ENCODE measurements at places on chromosomes 2 and 18.

GRCh38 chr18:35513181-35513936, 15.6 kb upstream of the INO80C start:
- DNase-seq: no peak

- DNase-seq: no peak
Measured at GRCh38 chr2:211881449-211881848, 657.2 kb downstream of the ERBB4 start.

GRCh38 chr18:8224576-8224975, 384.7 kb upstream of the RAB12 start:
- DNase-seq: no peak

DNA sequence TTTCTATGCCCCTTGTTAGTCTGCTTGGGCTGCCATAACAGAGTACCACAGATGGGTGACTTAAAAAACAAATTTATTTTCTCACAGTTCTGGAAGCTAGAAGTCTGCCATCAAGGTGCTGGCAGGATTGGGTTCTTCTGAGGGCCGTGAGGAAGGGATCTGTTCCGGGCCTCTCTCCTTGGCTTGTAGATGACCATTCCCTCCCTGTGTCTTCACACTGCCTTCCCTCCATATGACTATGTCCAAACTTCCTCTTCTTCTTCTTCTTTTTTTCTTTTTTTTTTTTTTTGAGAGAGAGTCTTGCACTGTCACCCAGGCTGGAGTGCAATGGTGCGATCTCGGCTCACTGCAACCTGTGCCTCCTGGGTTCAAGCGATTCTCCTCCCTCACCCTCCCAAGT, 13.1 kb upstream of the CCNYL1 start:
- no peak for DNase-seq

GRCh38 chr2:38409156-38410102, 32.4 kb upstream of the ATL2 start:
- no peak for DNase-seq

DNA sequence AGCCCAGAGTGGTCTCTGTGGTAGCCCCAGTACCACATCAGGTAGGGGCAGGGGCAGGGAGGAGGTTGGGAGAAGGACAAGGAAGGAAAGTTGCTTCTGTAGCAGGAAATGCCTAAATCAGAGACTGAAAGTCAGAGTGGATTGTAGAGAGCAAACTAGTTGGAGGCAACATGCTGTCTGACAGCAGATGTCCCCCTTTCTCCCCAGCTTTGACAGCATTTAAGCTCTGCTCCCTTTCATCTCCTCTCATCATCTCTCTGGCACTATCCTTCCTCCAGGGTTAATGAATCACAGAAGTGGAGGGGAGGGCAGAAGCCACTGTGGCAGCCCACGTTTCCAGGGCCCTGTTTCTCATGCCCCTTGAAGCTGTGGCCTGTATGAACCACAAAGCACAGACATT, 50.4 kb downstream of the BOD1L2 start:
- no peak for DNase-seq

GRCh38 chr2:129606496-129607270, 372.8 kb upstream of the RAB6C start:
- DNase-seq: no peak

GRCh38 chr2:30569946-30570345, 122.9 kb downstream of the LCLAT1 start:
- no peak for DNase-seq

DNA sequence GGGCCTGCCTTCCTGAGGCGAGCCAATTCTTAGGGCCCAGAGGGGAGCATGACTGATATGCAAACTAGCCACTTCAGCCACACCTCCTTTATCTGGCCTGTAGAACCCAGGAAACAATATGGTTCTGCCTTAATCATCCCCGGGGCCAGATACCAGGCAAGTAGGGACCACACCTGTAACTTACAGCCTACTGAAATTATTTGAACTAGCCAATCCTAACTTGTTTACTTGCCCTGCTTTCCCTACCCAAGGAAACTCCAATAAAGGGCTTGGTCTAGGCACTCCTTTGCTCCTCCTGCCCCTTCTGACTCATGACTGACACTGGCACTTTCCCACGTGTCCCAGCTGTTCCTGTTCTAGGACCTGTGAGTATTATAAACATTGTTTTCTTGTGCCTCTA, 57.6 kb downstream of the MYOM1 start:
- no peak for DNase-seq

DNA sequence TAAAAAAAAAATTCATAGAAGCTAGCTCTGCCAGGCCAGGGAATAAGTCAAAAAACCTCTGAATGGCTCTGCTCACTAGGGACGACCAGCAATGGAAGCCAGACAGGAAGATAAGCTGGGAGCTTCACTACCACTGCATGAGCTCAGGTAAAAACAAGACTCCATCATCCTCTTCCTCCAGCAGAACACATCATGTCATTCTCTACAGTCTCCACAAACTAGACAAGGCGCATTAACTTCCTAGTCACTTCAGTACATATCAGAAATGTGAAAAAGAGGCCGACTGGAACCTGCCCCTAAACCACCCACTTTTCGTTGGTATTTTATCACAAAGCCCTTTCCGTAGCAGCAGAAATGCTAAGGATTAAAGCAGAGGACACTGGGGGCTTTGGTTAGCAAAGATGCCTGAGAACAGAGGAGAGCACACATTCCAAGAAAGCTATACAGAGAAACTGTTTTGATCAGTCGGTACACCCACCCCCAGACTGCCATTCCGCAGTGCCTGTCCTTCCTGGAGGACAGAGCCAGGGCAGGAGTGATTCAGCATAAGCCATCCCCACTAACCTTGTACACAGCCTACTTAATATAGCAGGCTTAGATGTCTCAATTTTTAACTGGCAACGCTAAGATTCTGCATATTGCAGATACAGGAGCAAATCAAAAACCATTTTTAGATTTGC, 53.4 kb downstream of the AAK1 start:
- no peak for DNase-seq

GRCh38 chr2:203650860-203651613, 55.4 kb upstream of the CD28 start:
- DNase-seq: no peak

- DNase-seq: no peak
Measured at GRCh38 chr2:188596054-188596453, 304.4 kb downstream of the GULP1 start.

DNA sequence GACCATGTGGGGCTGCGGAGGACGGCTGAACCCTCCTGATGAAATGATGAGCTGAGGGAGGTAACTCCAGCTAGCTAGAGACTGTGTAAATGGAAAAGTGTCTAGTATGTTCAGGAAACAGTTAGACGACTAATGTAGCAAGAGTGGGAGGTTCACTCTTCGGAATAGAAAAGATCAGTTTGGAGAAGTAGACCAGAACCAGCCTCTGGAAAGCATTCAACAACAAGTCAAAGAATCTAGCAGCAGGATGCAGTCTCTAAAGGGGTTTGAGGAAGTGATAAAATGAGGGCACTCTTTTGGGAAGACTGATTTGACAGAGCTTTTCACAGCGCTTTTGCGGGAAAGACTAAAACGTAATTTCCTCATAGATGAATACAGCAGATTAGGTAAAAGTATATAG, 79.6 kb downstream of the GAREM1 start:
- DNase-seq: no peak

- DNase-seq: no peak
Measured at GRCh38 chr2:74843899-74844298, 10.0 kb downstream of the HK2 start.

DNA sequence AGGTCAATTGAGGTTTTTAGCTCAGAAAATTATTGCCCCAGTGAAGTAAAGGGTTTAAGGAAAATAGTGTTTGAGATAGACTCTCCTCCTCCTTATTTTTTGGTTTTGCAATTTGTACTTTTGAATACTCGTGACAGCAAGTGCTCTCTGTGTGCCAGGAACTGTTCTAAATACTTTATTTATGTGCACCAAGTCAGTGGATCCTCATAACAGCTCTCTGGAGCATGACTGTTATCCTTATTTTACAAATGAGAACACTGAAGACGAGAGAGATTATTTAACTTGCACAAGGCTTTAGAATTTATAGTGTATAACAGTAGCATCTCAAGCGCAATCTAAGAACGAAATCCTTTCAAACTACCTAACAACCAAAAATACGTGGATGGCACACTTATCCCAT, 24.7 kb downstream of the BABAM2 start:
- no peak for DNase-seq

DNA sequence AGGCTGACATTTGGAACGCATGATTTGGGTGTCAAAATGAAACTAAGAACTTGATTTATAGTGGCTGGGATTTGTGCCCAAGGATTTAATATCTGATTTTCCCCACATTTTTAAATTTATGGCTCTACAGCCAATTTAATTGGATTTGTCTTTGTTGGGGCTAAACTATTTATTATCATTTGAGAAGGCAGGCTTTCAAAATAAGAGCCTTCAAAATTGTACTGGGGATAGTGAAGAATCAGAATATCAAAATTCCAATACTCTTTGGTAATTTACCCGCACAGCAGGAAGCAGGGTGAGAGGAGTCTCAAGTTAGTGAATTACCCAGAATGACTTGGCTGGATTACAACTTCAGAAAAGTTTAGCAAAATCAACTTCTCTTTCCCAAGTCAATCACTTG, 278.1 kb downstream of the LRATD1 start:
- no peak for DNase-seq

GRCh38 chr2:120261387-120262006, 8.8 kb downstream of the RALB start:
- DNase-seq: no peak

DNA sequence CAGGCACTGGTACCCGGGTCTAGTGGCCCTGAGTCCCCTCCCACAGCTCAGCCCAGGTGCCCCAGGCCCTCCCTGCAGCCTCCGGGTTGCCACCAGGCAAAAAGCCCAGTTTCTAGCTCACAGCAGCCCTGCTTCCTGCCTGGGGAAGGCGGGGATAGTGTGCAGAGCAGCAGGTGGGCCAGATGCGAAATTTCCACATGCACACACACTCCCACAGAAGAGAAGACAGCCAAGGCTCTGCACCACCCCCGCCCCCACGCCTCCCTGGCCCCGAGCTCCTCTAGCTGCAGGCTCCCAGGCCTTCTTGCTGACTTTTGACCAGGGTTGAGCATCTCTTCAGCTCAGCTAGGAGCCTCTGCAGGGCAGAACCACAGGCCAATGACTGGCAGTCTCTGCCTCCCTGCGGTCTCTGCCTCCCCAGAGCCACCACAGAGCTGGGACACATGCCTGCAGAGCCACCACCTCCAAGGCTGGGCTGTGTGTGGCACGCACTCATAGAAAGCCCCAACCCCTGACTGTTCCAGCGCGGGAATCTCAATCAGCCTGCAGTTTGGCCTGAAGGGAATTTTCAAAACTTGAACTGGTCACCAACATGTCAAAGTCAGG, 7.2 kb downstream of the SLC66A2 start:
- peak; percentile 54 for DNase-seq

DNA sequence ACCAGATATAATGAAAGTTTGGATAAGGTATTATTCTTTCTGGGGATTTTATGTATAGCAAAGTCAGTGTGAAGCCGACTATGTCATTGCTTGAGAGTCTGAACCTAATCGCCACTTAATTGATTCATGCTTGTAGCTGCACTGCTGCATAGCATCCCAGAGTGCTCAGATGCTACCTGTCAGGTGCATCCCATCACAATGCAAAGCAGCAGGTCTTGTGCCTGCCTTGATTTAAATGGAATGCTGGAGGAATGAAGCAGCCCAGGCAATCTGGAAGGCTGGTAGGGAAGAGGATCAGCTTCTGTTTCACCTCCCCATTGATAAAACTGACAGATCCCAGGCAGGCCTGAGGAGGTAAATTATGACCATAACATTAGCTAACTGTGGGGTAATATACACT, 40.4 kb upstream of the ATIC start:
- no peak for DNase-seq

GRCh38 chr2:172038604-172039003, 38.9 kb downstream of the METAP1D start:
- DNase-seq: no peak

DNA sequence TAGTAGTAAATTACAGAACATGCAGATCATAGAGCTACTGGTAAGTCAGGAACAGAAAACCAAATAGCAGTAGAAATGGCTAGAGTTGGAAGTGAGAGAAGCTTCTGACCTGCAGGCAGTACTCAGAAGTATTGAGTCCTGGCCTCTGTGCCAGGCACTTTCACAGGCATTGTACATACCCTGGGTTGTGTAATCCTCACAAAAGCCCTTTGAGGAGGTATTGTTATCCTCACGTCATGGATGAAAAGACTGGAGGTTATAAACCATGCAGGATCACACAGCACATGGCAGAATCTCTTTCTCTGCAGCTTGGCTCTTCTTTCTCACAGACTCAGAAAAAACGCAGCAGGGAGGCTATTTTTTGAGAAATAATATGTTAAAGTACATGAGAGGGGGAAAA, 789.3 kb upstream of the FAM98A start:
- no peak for DNase-seq

GRCh38 chr2:159086342-159086741, 117.9 kb downstream of the TANC1 start:
- DNase-seq: no peak

GRCh38 chr18:48795696-48796095, 155.1 kb downstream of the SMAD7 start:
- DNase-seq: peak; percentile 8

DNA sequence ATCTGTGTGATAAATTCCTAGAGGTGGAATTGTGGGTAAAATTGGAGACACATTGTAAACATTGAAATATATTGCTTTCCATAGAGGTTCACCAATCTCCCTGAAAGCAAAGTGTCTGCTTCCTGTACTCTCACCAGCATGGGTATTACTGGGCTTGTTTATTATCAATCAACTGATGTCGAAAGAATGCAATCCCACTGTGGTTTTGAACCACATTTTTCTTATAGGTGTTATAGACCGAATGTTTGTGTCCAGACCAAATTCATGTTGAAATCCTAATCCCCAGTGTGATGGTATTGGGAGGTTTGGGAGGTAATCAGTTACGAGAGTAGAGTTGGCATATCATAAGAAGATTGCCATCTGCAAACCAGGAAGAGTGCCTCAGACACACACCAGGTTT, 1212.4 kb downstream of the LRP1B start:
- DNase-seq: no peak

DNA sequence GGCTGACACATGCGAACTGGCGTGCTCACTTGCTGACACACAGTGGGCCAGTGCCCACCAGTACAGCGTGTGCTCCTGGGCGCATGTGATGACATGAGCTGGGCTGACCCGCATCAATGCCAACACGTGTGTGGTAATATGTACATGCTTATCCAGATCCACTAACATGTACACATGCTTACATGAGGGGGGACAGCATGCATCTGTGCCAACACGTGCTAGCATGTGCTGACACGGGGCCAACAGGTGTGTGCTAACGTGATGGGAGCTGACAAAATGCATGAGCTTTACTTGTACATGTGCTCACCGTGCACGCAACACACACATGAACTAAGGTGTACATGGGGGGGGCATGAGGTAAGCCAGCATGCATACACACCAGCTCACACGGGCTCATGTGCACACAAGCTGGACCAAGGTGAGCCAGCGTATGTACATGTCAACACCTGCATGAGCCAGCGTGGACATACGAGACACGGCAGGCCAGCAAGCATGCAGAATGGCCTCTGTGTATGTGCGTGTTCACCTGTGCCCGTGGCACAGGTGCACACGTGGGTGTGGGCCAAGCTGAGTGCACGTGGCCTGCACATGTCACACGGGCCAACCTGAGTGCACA, 28.5 kb downstream of the GPC1 start:
- no peak for DNase-seq

GRCh38 chr18:74328206-74328605, 12.6 kb downstream of the C18orf63 start:
- no peak for DNase-seq

Data from activated naive CD8-positive, alpha-beta T cell treated with anti-CD3 and anti-CD28 coated beads, Interleukin-2, amount 10 ng/mL, durations not matched to agents 7 days and 5 days (primary cell).